Thyroid gland (tissue), 4 donors: ENCODE measurements at places on chromosomes 4 and X. TPM values are rescaled to one million over a fixed set of nuclear protein-coding genes. Genes with fewer than 3 reads are reported as not detected.

The RADX gene
- total RNA-seq, result 13.7 TPM

The SLITRK4 gene
- 2.2 TPM for total RNA-seq

The SULT1B1 gene
- total RNA-seq, result 0.33 TPM

The SSX3 gene
- total RNA-seq, result 0.81 TPM

The NDNF gene
- 7.7 TPM for total RNA-seq

The CEP135 gene
- 13.7 TPM for total RNA-seq

The REELD1 gene
- total RNA-seq, result 0.42 TPM

The ADAMTS3 gene
- 4.9 TPM for total RNA-seq

The TEX11 gene
- total RNA-seq, result not detected

The SPATA4 gene
- 0.40 TPM for total RNA-seq

The AMTN gene
- not detected for total RNA-seq

The TMEM150C gene
- 21.1 TPM for total RNA-seq

The SPP1 gene
- total RNA-seq, result 16.7 TPM

The BCORL1 gene
- 6.8 TPM for total RNA-seq

The LRIT3 gene
- total RNA-seq, result 0.45 TPM

The POF1B gene
- total RNA-seq, result 2.1 TPM
